Stimulated activated CD8-positive, alpha-beta memory T cell treated with anti-CD3 and anti-CD28 coated beads, Interleukin-4, amount 100 ng/mL, for 1 hour (primary cell): ENCODE measurements at places on chromosomes 12 and 14.

GRCh38 chr12:129911428-129912049 lies 7.7 kb upstream of the TMEM132D start:
- no peak for DNase-seq

DNA sequence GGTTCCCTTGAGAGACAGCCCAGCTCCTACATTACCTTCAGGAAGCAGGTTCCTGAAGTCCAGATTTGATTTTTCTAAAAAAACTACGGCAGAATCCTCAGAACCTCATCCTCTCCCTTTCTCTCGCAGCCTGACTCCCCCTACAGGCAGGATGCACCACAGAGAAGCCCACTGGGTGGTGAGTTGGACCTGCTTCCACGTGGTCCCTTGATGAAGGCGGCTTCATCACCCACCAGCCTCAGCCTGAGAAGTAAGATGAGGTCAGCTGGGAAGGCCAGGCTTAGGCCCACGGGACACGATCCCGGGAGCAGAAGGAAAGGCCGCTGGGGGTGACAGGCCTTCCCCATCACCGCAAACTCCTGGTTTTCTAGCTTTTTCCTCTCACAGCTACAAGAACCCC lies 83.0 kb downstream of the ACTN1 start:
- no peak for DNase-seq

DNA sequence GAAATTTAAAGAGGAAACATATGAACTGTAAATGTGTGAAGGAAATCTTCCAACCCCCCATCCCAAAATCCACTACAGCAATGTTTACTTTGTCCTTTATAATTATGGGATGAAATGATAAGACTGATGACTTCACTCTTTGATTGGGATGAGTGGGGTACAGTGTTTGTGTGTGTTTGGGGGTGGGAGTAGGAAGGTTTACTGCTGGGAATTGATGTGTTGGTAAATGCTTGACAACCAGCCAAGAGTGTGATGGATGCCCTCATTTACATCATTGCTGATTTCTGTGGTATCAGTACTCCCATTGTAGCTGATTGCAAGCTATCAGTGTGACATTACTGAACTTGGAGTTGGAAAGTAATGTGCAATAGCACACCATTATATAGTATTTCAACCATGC lies 90.9 kb downstream of the KCNMB4 start:
- no peak for DNase-seq

GRCh38 chr12:52007982-52008510 lies 1.3 kb downstream of the TAMALIN start:
- DNase-seq = no peak

DNA sequence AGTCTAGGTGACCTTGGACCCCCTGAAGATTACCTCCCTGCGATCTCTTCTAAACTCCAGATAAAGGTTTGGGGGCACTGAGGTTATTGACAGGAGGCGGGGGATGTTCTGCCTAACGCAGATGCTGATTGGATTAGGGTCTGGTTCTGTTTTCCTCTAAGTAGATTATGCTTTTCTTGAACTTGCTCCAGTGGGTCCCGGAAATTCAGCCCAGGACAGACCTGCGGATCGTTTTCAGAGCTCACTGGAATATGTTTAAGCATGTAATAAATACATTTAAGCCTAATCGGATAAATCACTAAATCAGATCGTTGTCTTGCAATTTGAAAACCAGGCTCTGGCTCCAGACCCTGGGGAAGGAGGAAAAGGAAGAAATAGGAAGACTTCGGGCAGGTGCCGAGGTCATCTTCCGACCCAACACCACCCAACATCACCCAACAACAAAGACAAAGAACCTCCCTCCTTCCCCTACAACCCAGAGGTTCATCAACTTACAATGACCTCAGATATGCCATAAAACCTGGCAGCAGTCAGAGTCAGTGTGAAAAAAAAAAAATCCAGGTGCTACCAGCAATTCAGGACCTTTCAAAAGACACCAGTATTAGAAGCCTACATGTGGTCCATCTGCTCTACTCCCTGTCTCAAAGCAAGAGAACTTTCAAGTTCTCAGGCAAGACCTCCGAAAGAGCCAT lies 148.4 kb downstream of the KSR2 start:
- DNase-seq = no peak

GRCh38 chr12:79911889-79912656 lies 22.8 kb downstream of the PPP1R12A start:
- no peak for DNase-seq

DNA sequence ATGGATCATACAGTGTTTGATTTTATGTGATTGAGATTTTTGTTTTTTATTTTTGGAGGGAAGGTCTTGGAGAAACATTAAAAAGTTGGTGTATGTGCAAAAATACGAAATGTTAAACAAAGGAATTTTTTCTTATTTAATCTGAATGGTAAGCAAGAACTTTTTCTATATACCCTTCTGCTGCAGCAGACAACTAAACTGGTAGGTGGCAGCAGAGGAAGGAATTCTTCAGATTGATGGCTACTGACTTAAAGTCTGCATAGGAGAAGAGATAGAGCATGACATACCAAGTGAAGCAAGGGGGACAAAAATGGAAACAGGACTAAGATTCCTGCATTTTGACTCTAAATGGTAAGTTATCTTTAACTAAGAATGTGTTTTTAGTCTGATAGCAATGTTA lies 42.0 kb upstream of the A2ML1 start:
- DNase-seq = no peak

GRCh38 chr14:58662018-58662417 lies 24.3 kb downstream of the DACT1 start:
- DNase-seq = no peak
